ENCODE measurements at places on chromosomes 1 and 21.

DNA sequence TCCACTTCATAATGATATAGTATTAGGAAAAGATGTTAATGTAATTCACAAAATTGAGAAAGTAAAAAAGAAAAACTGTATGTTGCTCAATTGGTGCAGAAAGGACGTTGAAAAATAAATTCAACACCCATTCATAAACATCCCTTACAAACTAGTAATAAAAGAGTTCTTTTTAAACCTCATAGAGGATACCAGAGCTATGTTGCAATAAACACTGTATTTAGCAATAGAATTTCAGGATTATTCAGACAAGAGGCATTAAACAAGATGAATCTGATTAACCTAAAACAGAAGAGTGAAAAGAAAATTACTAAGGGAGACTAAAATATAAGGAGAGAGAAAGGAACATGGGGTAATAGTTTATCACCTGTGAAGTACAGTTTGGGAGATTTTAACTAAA is 154.8 kb downstream of the NTPCR start:
- DNase-seq, result no peak

DNA sequence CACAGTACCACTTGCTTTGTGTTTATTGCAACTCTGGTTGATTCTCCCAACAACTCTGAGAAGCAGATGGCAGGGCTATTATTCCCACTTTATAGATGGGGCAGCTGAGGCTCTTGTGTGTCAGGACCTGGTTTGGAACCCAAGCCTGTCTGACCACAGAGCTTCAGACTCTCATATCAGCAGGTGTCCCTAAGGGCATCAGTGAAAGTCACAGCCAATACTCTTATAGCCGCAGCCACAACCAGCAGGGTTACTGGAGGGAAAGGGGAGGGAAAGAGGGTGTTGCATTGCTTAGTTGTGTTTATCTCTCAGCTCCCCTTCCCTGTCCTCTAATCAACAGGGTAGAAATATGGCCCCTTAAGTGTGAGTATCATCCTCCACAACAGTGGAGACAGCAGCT is 304.0 kb downstream of the RRAGC start:
- no peak for DNase-seq

DNA sequence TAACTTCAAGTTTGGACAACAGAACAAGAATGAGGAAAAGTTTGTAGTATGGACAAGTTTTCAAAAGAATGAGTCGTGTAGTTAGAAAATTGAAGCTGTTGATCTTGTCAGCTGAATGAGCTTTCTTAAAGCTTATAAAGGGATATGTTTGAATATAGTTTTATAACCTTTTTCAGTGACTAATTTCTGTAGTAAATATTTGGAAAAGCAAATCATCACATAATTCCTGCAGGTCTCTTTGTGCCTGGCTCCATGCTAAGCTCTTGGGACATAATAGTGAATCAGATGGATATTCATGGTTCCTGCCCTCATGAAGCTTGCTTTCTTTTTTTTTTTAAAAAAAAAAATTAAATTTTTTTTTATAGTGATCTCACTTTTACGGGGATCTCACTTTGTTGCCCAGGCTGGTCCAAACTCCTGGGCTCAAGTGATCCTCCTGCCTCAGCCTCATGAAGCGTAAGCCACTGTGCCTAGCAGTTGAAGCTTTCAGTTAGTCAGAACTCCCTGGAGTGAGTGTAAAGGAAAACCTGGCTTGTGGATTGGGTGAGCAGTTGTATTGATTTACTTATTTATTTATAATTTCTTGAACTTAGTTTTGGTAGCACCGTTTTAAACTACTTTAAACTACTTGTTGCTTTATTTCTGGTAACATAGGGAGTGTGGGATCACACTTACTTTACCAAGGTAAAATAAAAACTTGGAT is 15.5 kb downstream of the DYRK1A start:
- no peak for DNase-seq

GRCh38 chr1:31297277-31298247 is 730 bp downstream of the ZCCHC17 start:
- DNase-seq, result peak; percentile 26

- DNase-seq, result no peak
Measured at GRCh38 chr1:44300852-44301251, 54.2 kb downstream of the ERI3 start.

GRCh38 chr1:71377886-71378285 is 297.1 kb upstream of the ZRANB2 start:
- DNase-seq, result no peak

- DNase-seq, result no peak
Measured at GRCh38 chr1:30447080-30447479, 276.3 kb downstream of the MATN1 start.

DNA sequence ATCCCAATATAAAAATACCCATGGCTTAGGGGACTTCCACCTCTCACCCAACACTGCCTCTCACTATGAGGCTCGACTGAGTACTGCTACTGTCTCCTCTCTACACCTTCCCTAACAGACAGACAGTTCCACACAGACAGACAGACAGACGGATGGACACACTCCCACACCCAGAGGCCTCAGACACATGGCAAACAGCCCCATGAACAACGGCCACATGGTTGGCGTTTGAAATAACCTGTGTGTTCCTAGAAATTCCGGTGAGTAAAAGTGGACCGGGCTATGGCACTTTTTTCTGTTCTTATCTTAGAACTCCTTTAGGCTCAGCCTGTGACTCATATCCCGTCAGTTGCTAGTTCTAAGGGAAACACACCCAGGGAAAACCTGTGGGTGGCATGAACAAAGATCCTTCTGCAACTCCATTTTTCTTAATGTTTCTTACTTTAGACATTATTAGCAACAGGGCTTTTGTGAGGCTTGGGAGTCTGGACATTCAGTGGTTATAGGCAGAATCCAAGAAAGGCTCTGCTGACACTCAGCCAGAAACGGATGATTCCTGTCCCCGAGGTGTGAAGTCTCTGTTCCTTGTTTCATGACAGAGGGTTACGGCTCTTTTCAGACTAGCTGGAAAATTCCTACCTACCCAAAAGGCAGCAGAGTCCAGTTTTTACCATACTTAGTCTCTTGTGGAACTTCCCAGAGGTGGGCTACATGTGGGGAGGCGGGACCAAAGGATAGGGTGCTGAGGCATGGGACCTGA is 90.5 kb upstream of the TLR5 start:
- DNase-seq, result no peak

DNA sequence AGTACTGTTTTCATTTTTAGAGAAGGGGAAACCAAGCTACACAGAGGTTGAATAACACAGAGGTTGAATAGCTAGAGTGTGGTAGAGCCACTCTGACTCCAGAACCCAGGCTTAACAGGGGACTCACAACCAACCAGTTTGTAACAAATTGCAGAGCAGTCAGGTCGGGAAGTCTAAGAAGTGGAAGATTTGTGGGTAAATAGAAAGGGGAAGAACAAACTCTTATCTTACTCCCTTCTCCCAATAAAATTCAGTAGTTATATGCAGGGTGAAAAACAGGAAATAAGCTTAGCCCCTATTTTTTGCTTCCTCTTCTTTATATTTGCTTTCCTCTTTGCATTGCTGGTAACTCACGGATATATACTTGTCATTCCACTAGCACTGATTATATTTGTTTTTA is 23.2 kb downstream of the CDC42 start:
- DNase-seq, result no peak

- DNase-seq, result no peak
Measured at GRCh38 chr1:16237343-16237830, 404 bp upstream of the CPLANE2 start.

- no peak for DNase-seq
Measured at GRCh38 chr1:56573311-56573710, 6.1 kb downstream of the PLPP3 start.

- DNase-seq, result no peak
Measured at GRCh38 chr21:39155578-39155977, 27.7 kb downstream of the PSMG1 start.

GRCh38 chr21:26840201-26840600 is 5.0 kb downstream of the ADAMTS1 start:
- no peak for DNase-seq

- DNase-seq, result peak; percentile 38
Measured at GRCh38 chr1:160007577-160008200, 24.1 kb downstream of the PIGM start.

DNA sequence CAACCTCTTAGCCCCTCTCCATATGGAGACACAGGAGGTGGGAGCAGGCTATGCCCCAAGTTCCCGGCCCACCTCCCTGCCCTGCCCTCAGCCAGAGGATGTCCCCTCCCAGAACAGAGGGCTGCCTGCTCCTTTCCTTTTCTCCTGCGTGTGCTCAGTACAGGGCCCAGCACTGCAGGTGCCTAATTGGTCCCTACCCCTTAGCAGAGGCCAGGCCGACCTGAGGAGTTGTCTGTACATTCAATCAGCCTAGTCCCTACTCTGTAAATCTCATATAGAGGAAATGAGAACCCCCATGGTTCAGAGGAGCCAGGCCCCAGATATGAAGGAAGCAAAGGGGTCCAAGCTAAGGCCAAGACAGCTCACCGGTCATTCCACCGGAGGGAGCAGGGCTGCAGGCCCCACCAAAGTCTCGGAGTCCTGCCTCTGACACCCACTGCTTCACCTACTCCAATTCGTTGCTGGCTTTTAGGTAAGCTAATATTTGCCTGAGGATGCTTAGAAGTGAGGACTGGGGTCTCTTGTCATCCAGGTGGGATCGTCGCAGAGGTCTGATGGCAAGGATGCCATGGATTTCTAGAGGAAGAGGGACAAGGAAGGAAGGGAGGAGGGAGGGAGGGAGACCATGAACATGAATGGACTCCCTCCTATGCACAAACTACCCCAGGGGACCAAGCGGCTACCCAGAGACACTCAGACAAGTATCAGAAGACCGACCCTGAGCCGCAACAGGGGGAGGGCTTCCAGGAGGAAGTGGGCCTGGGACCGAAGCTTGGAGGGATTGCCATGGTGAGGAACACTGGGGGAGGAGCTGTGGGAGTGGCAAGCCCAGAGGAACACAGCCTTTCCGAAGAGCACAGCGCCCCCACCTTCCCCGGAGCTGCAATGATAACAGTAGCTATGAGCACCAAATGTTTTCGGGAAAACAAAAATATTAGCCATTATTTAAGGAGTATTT is 30.4 kb upstream of the FOXO6 start:
- DNase-seq, result no peak
